ENCODE measurements at places on chromosomes 11 and 22.

DNA sequence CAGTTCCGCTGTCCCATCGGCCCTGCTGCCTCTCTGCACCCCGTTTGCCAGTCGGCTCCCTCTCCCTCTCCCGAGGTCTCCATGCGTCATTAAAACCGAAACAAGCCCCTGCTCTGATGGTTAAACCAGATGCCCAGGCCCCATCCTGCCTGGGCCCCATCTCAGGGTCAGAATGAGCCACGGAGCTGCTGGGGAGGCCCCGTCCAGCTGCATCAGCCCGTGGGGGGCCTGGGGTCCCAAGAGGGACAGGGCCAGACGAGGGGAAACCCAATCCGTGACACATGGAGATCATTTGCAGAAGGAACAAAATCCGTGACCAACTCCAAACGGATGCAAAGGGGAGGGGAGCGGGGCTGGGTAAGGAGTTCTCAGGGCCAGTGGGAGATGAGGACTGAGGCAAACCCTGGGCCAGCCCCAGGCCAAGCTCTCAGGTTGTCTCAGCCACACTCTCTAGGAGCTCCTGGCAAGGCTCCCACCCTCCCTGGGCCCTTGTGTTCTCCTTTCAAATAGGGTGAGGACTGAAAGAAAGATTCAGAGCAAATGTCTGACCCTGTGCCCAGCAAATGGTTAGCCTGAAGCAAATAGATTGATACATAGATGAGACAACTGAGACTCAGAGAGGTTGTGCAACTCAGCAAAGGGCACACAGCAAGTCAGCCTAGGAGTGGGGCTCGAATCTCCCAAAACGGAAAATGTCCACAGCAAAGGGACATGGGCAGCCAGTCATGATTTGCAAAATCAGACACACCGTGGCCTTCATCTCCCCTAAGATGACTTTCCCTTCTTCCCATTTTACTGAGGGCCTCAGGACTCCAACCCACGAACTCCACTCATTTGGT lies 162.1 kb downstream of the MN1 start:
- no peak for DNase-seq

- DNase-seq: no peak
Observed at GRCh38 chr11:85863855-85864254, 8.7 kb downstream of the CCDC83 start.

GRCh38 chr11:19410032-19410431 lies 169.3 kb upstream of the E2F8 start:
- no peak for DNase-seq

DNA sequence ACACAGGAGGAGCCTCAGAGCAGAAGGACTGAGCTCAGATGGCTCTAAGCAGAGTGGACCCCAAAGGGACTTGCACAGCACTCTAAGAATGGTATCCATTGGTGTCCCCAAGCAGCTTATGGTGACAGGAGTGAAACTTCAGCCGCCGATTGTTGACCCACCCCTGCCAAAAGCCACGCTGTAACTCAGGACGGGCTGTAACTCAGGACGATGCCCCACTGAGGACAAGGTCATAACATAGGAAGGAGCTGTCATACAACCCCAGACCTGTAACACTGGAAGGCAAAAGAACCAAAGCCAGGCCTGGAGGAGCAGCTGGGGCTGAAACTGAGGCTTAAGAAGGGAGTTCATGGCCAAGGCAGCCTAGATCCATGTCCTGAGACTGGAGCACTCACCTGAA lies 14.2 kb downstream of the CD59 start:
- DNase-seq: no peak

Measured in naive B cell (primary cell).